GM13977 (cell line): ENCODE measurements at places on chromosomes 4 and X.
A peak's percentile ranks its signal among the peaks of the same experiment; 100 is the strongest.

DNA sequence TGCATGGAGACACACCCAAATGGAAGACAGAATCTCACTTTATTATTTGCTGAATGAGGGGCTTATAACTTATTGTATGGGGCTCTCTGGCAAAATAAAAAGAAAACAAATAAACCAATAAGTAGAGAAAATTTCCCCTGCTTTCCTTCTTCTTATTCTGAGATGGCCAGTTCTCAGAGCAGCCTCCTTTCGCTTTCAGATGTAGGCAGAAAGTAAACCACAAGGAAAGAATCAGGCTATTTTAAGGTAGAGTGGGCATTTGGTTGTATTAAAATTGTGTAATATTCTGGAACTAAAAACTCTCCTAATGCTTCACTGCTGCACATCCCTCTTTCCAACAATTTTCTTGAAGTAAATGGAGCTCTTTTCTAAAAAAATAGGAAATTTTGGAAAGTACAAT lies 241.8 kb downstream of the GALNTL6 start:
- DNase-seq, result peak; percentile 5

- no peak for DNase-seq
Observed at GRCh38 chr4:144701683-144702233, 55.8 kb downstream of the HHIP start.

GRCh38 chr4:119189638-119190037 lies 22.9 kb upstream of the USP53 start:
- no peak for DNase-seq

DNA sequence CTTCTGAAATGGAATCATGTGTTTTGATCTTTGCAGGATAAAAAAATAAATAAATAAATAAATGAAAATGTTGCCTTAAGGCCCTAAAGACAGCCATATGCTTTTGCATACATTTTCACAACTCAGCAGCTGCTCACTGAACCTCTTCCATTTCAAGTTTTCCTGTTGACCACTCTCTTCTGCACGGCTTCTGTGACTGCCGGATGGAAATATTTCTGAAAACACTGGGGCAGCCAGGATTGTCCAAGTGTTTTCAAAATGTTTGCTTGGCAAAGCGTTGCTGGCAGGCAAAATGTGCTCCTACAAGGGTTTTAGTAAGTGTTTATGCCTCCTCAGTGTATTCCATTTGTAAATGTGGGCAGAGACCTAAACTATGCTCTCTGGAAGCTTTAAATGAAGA lies 208.1 kb upstream of the IL1RAPL1 start:
- no peak for DNase-seq

- DNase-seq, result no peak
Observed at GRCh38 chrX:111352424-111352823, 59.6 kb downstream of the DCX start.

GRCh38 chrX:13579661-13580060 lies 10.3 kb downstream of the EGFL6 start:
- DNase-seq, result no peak

GRCh38 chrX:125507119-125507518 lies 187.4 kb downstream of the TEX13C start:
- DNase-seq, result no peak

- DNase-seq, result no peak
Observed at GRCh38 chr4:37816006-37816405, 10.5 kb upstream of the PGM2 start.

DNA sequence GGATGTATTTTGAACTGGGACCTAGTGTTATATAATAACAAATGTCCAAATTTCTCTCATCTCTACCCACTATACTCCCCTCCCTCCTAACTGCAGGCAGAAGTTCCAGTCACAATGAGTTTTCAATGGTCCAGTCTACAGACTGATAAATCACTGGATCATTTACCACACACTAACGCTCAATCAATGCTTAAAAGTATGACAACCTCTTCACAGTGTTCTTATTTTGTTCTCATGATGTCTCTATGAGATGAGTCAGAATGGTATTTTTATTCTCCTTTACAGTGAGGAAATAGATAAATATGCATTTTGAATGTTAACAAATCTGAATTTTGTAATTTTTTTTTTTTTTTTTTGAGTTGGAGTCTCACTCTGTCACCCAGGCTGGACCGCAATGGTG lies 83.7 kb upstream of the ETNPPL start:
- DNase-seq, result no peak

GRCh38 chr4:24594887-24595286 lies 10.5 kb upstream of the DHX15 start:
- no peak for DNase-seq

DNA sequence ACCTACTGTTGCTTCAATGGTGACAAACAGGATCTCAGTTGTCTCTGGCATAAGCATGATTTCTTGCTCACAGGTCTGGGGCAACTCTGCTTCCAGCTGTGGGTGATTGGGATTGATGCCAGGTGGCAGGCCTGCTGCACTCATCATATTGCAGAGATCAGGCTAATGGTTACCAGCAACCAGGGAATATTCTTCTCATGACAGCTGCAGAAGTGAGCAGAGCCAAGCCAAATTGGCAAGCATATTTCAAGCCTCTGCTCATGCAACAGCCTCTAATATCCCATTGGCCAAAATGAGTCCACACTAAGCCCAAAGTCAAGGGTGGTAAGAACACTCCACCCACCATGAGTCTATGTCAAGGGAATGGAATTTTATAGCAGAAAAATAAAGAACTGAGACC lies 26.7 kb upstream of the TBC1D19 start:
- no peak for DNase-seq

DNA sequence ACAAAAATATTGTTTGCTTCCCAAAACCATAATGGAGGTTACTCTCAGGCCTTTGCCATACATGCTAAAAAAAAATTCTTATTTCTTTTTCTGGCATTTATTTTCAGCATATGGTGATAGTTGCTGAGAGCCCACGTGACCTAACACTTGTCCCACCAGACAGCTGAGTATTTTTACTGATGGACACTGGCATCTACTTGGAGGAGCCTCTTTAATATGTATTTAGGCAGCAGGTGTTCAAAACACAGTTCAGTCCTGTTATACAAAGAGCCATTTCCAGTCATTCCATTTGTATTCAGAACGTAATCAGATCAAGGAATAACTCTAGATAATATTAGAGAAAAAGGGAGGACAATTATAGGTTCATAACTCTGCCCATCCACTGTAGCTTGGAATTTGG lies 95.5 kb downstream of the CXCL13 start:
- no peak for DNase-seq

DNA sequence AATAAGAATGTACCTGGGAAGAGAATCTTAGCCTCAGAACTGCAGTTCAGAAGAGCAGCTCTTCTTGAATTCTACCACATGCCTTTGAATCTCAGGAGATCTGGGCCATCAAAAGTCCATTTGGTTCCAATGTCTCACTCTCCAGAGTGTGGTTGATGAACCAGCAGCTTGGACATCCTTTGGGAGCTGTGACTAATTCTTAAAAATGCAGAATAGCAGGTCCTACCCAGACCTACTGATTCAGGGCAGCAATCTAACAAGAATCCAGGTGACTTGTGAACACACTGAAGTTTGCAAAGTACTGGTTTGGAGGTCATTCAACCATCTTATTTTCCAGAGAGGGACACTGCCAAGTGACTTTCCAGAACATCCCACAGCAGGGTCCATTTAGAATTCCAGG lies 244.7 kb downstream of the PACRGL start:
- no peak for DNase-seq

DNA sequence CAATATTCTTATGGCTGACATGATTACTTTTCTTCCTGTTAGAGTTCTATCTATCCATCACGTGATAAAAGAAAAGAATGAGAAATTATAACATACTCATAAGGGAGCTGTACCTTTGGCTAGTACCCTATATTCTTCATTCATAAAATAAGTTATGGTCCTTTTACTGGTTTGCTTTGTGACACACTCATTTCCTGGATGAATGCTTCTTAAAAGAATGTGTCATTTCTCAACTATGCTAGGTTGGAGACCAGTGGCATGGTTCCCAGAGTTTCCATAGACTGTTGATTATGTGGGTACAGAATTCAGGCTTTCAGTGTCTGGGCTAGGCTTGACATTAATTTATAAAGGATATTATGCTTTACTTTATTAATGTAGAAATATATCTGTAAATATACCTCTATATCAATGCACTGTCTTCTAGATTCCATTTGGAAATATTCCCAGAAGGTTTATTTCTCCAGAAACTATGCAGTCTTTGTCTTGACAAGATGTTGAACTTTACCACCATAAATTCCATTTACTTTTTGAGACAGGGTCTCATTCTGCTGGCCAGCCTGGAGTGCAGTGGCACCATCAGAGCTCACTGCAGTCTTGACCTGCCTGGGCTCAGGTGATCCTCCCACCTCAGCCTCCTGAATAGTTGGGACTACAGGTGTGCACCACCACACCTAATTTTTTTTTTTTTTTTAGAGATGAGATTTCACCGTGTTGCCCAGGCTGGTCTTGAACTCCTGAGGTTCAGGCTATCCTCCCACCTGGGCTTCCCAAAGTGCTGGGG lies 23.8 kb downstream of the NUDT6 start:
- no peak for DNase-seq

DNA sequence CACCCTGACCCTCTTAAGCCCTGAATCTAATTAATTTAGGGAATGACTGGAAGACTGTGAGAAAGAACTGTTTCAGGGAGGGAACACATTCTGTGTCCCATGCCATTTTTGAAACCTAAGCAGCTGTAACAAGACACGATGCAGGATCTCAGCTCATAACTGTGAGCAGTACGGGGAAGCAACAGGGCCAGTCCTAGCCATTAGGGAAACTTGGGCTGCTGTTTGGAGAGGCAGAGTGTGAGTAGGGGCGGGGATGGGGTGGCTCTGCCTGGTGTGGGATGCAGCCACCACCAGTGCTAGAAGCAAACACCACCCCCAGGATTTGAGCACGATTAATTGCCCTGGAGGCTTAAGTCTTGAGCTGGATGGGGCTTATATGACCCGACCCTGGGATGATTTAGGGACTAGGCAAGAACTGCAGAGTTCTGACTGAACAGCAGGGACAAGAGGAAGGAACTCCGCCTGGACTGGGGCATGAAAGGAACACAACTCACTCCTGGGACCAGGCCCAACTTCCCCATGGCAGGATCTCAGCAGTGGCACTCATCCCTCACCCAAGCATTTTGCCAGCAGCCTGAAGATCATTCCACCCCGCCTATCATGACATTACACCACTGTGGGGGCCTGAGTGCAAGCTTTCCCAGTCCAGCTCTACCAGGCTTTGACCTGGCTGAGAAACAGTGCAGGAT lies 43.1 kb downstream of the ATRX start:
- no peak for DNase-seq

- peak; percentile 53 for DNase-seq
Observed at GRCh38 chrX:2584251-2585157, 83.7 kb upstream of the DHRSX start.

DNA sequence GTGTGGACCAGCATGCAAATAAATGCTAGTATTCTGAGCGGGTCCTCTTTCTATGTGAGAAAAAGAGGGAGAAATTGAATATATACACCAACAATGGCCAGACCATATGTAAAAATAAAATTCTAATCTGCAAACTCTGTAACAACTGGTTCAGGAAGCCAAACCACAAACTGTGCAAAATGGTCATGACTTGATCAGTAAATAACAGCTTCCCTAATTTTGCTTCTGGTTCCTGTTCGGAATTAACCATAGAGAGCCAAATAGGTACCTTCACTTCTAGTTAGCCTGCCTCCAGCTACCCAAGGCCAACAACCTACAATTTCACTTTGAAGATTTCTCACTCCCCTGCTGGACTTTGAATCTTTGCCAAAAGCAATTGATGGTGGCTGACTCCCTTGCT lies 1313.2 kb downstream of the ADGRL3 start:
- DNase-seq, result no peak

GRCh38 chr4:105067431-105067830 lies 79.2 kb upstream of the TET2 start:
- DNase-seq, result no peak

GRCh38 chrX:17376431-17377077 lies 1.6 kb downstream of the NHS start:
- DNase-seq, result no peak

DNA sequence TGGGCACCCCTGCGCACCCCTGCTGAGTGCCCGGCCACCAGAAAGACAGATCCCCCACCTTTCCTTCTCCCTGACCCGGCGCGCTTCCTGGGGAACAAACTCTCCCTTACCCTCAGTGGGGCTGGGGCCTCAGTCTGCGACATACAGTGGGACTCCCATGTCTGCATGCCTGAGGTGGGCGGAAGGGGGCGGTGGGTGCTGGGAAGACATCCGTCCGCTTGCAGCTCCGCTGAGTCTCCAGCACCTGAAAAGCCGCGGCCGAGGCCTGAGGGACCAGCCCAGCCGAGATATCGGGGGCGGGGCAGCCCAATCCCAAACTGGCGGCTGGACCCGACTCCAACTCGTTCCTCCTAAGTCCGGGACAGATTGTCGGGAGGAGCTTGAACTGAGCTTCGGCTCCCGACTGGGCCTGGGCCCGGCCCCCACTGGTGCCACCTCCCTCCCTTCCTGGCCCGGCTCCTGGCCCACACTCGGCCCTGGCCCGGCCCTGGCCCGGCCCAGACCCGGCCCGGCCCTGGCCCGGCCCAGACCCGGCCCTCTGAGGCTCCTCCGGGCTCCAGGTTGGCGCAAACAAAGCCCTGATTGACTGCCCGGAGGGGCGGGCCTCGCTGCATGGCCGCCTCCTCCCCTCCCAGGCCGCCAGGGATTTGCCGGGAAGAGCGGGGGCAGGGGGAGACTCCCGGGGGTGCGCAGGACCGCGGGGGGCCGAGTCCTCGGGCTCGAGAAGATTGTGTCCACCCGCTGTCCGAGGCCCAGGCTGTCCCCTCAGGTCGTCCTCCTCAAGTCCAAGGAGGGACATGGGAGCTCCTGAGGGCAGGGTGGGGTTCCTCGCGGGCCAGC lies 877 bp upstream of the SLC16A2 start:
- no peak for DNase-seq

DNA sequence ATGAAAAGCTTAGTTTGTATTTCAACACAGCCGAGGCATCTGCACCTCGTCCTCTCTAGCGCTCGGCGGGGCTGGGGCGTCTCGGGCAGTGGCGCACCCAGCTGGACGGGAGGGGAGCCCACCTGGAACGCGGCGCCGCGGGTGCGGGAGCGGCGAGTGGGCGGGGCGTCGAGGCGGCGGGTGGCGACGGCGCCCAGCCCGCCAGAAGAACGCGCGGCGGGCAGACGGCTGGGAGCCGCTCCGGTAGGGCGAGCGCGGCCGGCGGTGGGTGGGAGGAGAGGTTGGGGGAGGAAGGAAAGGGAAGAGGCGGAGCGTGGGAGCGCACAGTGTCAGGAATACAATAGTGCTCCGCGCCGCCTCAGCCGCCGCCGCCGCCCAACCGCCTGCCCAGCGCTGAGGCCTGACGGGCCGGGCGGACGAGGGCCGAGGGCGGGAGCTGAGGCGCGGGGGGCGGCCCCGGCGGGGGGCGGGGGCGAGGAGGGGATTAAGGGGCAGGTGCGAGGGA lies at the start of gene JADE3:
TSS of gene JADE3 (plus strand) at position 324 of the 505 bp plus-strand sequence. CDS start 72,474 bp downstream, outside the sequence.
- DNase-seq, result peak; percentile 71

GRCh38 chrX:123088930-123089329 lies 95.1 kb upstream of the GRIA3 start:
- no peak for DNase-seq

- DNase-seq, result no peak
Observed at GRCh38 chrX:23228454-23228853, 106.2 kb upstream of the PTCHD1 start.

DNA sequence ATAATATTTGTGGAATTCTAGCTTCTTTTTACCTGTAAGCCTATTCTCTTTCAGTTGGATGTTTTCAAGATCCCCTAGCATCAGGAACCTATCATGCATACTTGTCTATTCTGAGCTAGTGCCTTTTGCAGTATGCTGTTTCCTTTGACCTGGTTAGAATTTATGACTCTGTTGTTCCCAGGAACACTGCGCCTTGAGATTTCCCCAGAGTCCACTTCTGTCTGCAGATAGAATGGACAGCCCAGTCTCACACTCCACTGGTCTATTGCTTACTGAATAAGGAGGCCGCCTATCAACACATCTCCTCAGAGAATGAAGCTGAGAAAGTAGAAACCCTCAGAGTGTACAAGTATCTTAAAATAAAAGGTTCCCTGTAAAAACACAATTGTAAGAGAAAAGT lies 465.1 kb upstream of the GALNTL6 start:
- DNase-seq, result no peak
